ENCODE measurements at places on chromosomes 5 and 9.

- DNase-seq = no peak
These were observed 35.7 kb upstream of the LURAP1L start for GRCh38 chr9:12739014-12739652.

- no peak for DNase-seq
These were observed 102.5 kb downstream of the GPBP1 start for GRCh38 chr5:57276353-57276752.

DNA sequence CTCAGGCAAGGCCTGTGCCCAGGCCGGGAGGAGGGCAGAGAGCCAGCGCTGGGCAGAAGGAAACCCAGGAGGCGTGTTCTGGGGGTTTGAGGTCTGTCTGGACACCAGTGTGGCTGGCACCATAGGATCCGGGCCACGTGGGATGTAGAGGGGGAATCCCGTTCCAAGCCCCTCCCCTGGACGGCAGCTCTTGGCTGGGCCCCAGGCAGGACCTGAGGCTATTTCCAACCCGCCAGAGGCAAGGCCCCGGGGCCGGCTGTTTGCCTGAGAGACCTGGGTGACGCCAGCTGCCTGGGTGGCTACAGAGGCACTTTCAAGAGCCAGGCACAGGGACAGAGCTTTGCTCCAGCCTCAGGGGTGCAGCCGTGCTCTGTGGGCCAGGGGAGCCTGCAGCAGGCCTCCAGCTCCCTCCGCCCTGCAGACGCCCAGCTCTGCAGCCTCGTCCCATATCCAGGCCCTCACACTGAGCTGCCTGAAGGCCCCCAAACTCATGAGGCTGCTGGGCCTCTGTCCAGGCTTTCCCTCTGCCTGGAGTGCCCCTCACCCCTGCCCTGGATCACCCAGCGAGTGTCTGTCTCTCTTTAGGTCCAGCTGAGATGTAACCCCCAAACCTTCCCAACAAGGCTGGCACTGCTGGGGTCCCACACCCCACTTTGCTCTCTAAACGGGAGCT, 56.6 kb upstream of the EGFL7 start:
- no peak for DNase-seq

DNA sequence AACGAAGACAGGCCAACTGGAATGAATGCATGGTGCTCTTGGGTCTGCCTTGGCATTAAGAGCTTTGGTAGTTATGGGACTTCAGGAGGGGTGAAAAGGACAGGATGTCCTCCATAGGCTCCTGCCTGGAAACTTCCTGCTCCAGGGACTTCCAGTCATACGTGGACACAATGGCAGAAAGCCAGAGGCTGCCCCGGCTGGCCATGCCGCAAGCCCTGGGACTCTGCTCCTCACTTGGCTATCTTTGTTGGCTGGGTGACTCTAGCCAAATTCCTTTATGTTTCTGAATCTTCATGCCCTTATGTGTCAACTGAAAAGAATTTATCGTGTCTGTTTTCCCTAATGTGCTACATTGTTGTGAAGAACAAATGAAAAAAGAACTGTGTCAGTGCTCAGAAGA, 136.9 kb downstream of the SIL1 start:
- peak; percentile 30 for DNase-seq

DNA sequence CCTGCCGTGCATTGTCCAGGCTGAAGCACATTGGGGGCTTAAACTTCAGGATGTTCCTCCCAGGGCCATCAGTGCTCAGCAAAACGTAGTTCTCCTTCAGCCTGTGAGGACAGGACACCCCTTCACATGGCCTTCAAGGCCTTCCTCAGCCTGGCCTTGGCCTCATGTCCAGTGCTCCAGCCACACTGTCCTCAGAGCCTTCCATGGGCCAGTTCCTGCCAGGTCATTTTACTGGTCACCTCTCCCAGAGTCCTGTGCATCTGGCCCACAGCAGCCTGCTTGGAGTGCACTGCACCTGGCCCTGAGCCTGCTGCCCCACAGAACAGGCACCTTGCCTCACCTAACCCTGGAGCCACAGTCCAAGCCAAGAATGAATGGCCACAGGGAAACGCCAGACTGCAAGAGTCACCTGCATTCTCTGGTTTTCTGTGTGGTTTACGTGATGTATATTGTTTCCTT, 8.7 kb downstream of the HNRNPAB start:
- no peak for DNase-seq

GRCh38 chr5:61333954-61334867, 2.2 kb downstream of the ZSWIM6 start:
- no peak for DNase-seq

DNA sequence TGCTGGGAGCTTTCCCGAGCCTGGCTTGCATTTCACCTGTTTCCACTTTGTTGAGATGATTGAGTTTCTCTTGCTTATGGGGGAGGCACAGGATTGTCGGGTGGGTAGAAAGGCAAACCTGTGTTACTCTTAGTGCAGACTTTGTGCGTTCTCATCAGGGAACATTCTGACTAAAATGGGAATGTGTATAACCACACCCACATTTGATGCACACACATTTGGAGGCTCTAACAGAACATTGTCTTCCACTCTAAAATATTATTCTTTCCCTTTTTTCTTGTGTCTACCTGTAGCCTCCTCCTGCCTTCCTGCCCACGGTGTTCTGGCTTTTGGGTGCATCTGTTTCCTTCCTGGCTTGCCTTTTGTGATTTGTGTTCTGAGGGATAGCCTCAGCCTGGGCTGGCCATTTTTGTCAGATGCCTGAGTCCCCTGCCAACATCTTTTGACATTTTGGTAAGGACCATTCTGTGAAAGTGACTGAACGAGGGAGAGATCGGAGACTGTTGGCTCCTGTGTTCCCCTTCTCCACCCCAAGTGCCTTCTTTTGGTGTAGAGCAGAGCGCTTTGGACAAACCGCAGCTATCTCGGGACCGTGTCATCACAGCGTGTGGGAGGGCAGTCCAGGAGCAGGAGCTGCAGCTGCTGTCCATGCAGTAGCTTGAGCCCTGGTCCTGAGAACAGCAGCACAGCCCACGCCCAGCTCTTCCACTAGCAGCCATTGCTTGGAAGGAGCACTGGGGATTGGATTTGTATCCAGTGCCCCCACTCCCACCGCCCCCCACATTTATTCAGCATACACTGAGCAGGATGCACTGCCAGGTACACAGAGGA, 101.4 kb downstream of the ARHGAP26 start:
- DNase-seq = no peak
